ENCODE measurements at places on chromosomes 3 and 15.

GRCh38 chr3:170889630-170890029 is 18.8 kb downstream of the EIF5A2 start:
- no peak for DNase-seq

DNA sequence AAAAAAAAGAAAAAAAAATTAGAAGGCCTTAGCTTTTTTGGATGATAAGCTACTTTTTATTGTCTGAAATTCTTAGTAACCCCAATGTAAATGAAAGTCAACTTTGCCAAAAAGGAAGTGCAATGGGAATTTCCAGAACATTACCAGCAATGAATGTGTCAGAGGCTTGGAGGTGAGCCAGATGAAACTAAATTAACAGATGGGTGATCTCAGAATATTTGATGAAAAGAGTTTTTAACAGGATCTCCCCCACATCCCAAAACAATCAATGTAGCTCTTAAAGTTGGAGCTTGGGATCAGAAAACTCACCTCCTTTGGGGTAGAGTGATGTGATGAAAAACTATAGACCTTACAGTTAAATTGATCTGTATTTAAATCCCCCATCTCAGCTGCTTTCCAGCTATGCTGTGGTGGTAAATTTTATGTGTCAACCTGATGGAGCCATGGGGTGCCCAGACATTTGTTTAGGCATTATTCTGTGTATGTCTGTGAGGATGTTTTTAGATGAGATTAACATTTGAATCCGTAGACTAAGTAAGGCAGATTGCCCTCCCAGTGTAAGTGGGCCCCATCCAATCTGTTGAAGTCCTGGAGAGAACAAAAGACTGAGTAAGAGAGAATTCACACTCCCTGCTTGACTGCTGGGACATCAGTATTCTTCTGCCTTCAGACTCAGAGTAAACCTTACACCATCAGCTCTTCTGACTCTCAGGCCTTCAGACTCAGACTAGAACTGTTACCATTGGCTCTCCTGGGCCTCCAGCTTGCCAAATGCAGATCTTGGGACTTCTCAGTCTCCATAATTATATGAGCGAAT is 84.3 kb upstream of the TNFSF10 start:
- DNase-seq: no peak

DNA sequence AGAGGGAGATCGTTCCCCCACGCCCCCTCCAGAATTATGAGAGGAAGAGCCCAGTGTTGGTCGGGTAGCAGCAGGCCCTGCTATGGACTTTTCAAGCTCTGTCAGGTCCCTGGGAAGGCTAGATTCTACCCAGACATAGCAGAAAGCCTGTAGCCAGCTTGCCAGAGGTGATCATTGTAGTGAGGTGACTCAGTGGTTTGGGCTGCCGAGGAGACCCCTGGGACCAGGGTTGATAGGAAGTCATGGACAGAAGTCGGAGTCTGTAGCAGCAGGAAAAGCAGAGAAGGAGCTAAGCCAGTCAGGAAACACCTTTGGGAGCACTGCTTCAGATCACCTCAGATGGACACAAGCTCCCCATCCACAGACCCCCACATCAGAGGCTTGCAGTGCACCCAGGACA is 67.7 kb downstream of the CCNL1 start:
- DNase-seq: no peak

DNA sequence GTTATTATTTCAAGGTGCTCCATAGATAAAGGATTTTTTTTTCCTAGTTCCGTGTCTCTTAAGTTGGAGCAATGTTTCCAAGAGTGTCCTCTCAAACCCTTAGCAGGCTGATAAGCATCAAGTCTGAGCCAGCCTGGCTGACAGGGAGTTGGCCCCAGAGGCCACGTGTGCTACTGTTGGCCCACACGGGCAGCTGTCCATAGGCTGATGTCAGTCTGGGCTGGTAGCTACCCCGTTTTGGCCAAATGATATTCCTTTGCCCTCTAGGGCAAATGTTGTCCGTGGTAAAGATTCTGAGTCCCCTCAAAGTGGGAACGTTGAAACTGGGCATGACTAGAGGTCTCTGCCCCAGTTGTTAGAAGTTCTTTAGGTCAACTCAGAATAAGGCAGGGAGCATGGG is 99.4 kb downstream of the FLNB start:
- no peak for DNase-seq

GRCh38 chr3:172799246-172799645 is 48.7 kb downstream of the ECT2 start:
- DNase-seq: no peak

DNA sequence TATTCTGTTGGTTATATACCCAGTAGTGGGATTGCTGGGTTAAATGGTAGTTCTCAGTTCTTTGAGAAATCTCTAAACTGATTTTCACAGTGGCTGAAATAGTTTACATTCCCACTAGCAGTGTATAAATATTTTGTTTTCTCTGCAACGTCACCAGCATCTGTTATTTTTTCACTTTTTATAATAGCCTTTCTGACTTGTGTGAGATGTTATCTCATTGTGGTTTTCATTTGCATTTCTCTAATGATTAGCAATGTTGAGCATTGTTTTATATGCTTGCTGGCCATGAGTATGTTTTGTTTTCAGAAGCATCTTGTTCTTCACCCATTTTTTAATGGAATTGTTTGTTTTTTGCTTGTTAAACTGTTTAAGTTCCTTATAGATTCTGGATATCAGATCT is 612.7 kb upstream of the SGO1 start:
- DNase-seq: no peak

DNA sequence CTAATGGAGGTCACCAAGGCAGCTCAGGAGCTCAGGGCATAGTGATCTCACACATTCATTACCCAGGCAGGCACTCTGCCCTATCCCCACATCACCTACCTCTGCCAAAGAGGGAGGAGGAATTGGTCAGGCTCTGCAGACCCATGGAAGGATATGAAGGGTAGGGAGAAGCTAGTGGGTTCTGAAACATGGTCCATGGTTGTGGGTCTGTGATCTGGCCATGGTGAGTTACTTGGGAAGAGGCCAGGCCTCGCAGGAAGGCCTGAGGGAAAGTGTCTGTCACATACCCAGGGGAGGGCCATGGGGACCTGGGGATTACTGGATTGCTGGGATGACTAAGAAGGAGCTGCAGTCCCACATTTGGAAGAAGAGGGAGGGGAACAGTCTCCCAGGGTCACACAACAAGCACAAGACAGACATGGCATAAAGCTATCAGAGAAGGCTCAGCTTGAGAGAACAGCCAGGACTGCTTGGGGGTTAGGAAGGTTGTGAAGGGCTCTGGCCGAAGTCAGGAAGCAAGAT is 1.4 kb upstream of the PRSS50 start:
- DNase-seq: no peak

DNA sequence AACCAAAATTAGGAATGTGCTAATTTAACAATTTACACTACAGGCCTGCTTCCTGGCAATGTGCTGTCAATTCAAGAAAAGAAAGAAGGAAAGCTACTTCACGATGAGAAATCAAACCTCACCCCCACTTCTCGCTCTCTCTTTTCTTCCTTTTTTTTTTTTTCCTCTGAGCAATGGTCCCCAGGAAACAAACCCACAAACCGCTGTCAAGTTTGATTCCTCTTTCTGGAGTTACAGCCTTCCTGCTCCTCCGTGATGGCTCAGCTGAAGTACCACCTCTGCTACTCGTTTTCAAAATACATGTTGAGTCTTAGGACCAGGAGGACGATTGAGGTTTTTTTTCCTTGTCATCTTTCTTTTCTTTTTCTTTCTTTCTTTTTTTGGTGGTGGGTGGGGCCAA is 3.4 kb upstream of the TRIM71 start:
- DNase-seq: no peak

DNA sequence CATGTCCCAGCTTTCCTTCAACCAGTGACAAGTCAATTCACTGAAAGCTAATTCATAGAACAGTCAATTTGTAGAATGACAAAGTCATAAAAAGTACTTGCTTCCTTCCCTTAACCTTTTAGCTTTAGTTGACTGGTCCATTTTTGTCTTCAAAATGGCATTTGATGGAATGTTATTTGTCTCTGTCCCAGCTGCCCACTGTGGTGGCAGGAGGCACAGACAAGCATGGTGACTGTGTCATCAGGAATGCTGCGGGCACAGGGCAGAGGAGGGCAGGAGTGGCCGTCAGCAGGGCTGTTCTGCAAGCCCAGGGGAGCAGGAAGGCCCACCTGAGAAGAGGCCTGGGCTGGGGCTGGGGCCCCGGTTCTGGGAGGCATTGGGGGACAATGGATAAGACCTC is 10.0 kb downstream of the IQSEC1 start:
- no peak for DNase-seq

DNA sequence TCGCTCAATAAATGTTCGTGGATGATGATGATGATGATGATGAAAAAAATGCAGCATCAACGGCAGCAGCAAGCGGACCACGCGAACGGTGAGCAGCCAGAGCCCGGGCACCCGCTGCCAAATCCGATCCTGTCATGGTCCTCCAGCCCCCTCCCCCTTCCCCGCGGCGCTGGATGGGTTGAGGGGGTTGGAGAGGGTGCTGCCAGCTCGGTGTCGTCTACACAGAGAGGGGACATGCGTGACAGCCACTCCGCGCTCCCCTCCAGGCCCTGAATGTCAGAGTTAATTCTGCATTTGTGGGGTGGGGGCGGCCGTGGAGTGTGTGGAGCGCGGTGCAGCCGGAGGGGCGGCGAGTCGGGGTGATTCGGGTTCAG is 722 bp downstream of the CACNA1D start:
- no peak for DNase-seq

GRCh38 chr3:27680517-27681246 is 41.4 kb downstream of the EOMES start:
- DNase-seq: no peak

DNA sequence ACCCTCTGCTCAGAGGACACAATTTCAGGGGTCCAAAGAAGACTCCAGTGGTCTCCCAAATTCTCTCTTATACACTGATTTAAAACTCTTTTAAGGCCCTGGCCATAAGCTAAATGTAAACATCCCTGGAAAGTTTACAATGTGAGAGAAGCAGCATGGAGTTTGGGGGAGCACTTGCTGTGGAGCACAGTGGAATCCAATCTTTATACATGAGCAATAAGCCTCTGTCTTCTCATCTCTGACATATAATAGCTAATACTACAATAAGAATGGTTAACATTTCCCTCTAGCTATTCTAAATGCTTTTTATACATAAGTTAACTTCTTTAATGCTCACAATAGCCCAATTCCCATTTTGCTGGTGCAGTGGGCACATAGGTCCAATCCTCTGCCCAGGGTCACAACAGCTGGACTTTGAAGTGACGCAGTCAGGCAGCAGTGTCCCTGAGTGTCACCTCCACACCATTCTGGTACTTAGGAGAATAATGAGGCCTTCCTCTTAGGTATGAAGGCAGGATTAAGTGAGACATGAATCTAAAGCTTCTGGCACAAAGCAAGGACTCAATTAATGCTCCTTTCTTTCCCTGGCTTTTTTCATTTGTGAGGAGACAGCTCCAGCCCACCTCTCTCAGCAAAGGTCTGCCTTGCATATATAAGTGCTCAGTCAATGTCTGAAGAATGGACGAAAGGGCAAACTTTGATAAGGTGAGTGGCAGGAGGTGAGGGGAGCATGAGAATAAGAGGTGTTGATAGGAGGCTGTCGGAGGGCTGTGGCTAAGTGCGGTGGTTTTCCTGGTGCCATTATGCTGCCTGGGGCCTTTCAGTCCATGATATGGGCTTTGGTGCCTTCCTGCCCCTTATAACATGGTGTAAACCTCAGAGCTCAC is 26.3 kb downstream of the CCNL1 start:
- DNase-seq: no peak

DNA sequence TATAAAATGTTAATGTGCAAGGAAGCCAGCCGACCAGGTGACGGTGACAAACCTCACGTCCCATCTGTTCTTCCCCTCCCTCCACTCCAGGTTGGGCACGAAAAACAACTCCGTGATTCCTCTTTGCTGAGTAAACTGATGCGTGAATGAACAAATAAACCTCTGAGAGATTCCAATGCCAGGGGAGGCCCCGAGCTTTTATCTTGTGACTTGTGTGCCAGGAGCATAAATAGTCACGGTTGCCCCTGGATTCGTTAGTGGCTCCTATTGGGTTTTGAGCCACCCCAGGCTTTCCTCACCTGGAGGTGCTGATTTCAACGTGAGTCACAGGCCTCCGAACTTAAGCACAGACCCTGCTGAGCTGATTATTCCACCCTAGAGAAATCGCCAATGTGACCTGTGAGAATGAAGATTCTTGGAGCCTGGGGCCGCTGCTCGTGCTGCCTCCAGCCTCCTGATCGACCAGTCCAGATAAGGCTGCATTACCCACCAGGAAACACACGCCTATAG is 119.2 kb downstream of the SHQ1 start:
- DNase-seq: no peak

GRCh38 chr15:100112061-100112420 is 229.7 kb downstream of the ADAMTS17 start:
- no peak for DNase-seq

DNA sequence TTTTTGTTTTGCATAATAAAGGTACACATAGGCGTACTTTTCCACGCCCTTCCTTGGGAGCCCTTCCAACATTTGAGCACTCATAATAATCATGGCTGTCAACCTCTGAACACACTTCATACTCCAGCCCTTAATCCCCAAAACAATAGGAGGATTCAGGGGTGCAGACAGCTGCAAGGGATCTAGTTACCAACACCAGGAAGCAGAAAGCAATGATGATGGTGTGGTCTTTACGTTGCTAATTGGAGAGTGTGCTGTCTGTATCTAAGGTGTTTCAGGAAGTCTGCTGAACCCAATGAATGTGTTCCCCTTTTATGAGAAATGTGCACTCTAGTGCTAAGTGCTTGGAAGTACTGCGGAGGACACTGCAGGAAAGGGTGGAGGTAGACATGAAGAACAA is 60.3 kb upstream of the PDZRN3 start:
- no peak for DNase-seq

GRCh38 chr3:22996920-22997571 is 206.1 kb upstream of the UBE2E2 start:
- DNase-seq: no peak

DNA sequence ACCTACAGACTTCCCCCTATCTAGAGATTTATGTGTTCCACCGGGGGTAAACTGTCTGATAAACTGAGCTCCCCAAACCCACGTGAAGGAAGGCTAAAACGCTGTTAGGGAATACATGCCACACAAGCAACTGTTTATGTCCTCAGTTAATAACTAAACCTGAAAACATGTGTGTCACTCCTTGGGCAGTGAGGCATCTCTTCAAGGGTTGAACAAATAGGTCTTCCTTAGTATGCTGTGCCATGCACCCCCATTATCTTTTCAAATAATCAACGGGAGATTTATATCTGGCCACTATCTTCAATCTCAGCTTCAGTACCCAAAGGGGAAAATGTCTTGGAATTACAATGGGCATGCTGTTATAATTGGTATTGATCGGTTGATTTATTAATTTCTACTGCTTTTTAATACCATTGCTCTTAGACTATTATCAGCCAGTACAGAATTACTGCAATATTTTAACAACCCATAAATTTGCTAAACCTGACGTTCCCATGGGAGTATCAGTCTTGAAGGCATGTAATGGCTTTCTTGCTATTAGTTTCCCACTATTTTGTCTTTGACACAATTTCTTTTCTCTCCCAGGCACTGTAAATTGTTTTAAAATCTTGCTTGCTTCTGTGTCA is 279.2 kb upstream of the P2RY1 start:
- DNase-seq: no peak

GRCh38 chr3:11611341-11611799 is 32.3 kb downstream of the VGLL4 start:
- no peak for DNase-seq

Data from central memory CD4-positive, alpha-beta T cell (primary cell).